Left lobe of liver (tissue), 2 donors: ENCODE measurements at places on chromosomes 6 and 20.

- no peak for DNase-seq
Observed at GRCh38 chr6:75275067-75275466, 9.5 kb downstream of the TMEM30A start.

DNA sequence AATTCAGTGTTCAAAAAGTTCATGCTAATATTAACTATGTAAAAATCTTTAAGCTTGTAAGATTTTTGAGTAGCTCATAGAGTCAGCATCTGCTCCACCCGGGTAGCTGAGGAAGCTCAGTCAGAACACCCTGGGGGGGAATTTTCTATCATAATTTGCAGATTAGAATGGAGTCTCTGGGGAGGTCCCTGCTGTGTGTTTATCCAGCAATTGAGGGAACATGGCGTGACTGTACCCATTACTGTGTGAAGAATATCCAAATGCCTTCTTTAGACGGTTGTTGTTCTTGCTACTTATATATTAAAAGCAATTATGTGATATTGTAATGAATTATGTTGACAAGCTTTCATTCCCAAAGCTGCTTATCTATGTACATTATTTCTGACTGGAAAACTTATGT lies 64.8 kb downstream of the AIG1 start:
- DNase-seq: no peak

DNA sequence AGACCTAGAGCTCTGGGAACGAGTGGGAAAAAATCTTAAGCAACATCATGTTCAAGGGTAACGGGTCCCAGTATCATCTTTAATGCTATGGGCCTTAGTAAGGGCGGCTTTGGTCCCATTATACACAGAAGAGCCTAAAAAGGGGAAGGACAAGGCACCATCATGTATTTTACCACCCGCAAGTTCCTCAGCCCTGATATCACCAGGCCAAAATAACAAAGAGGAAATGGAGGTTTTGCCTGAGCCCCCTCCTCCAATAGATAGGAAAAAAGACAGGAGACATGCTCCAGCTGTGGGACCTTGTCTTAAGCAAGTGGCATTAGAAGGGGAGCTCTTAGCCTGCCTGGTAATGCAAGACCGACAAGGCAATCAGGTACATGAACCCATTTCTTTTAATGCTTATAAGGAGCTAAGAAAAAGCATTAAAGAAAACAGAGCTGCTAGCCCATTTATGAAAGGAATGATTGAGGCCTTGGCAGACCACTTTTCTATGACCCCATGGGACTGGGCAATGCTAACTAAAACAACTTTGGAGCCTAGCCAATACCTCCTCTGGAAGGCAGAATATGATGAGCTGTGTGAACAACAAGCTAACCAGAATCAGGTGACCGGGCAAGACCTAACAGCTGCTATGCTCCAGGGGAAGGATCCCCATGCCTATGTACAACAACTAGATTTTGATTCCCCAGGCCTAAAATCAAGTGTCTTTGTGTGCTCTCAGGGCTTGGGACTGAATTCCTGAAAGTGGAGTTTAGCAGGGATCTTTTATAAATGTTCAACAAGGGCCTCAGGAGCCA lies 23.2 kb downstream of the HLA-DPA1 start:
- DNase-seq: no peak

DNA sequence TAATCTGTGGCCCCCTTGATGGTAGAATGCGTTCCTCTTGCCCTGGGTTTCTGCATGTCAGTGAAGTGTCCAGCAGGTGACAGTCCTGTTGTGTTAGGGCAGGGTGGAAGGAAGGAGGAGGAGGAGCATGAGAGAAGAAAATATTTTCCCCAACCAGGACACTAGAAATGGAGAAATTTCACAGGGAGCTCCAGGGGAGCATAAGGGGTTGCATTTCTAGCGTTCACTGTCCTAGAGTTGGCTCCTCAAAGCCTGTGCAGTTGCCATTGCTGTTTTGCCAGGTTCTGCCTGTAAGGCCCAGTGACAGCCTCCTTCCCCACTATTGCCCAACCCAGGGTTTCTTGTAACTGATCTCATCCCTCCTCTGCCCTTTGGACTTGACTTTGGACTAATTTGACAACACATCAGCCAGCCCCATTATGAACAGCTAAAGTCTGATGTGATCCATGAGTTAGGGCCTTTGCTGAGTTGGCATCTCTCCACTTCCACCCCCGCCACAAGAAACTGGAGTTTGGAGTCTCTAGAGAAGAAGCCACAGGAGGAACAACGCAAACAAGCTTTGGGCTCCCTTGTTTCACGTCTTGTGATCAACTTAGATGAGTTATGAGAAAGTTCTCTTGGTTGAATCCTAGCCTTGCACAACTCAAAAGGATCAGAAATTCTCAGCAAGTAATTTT lies 14.0 kb upstream of the FAM50B start:
- peak; percentile 91 for DNase-seq

- no peak for DNase-seq
Observed at GRCh38 chr6:22036699-22037098, 260.1 kb downstream of the PRL start.

GRCh38 chr6:52115891-52116604 lies 28.6 kb upstream of the PKHD1 start:
- no peak for DNase-seq

DNA sequence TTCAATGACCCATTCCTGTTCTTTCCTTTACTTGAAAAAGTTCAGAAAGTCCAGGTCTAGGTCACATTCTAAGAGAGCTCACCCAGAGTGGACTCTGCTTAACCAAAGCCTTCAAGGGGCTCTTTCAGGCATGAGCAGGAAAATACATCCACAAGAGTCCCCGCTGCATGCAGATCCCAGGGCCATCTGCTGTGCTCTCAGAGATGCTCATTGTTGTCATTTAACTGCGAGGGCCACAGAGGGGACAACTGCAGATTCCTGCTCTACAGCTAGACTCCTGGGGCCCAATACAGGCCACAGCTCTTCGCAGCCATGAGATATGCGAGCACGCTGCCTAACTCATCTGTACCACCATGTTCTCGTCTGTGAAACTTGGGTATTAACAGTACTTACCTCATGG lies 295.6 kb upstream of the QKI start:
- DNase-seq: no peak

- peak; percentile 53 for DNase-seq
Observed at GRCh38 chr6:158536084-158536890, 23.6 kb upstream of the TMEM181 start.

DNA sequence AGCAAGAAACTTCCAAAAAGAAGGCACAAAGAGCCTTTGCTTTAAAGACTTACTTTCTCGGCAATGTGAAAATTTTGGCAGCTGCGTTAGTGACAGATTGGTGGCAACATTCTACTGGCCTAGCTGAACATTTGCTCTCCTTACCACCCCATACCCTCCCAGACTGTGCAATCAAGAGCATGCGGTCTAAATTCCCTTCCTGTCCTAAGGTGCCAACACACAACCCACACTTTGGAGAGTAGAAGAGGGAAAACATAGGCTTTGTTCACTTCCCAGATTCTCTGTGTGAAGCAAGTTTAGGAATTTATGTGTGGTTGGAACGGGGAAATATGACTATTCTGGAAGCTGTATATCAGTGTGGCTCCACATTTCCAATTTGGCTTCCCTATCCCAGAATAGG lies 29.8 kb upstream of the NEDD9 start:
- no peak for DNase-seq

- DNase-seq: no peak
Observed at GRCh38 chr20:41424546-41424945, 57.9 kb upstream of the EMILIN3 start.

DNA sequence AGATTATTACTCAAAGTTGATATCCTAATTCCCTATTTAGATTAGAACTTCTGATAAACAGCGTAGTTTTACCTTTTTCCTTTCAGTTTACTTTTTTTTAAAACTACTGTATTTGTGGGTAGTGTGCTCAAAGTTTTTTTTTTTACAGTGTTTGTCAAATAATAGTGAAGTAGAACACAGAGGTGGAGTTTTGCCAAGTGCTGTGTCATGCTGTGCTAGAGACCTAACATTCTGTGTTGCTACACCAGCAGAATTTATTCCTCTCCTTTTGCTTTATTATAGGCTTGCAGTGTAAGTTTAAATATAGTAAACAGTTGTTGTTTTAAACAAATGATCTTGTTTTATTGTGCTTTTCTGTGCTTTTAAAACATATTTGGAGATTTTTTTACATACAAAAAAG lies 125.4 kb downstream of the HIVEP1 start:
- peak; percentile 58 for DNase-seq

- no peak for DNase-seq
Observed at GRCh38 chr6:20447581-20448132, 46.0 kb downstream of the E2F3 start.

DNA sequence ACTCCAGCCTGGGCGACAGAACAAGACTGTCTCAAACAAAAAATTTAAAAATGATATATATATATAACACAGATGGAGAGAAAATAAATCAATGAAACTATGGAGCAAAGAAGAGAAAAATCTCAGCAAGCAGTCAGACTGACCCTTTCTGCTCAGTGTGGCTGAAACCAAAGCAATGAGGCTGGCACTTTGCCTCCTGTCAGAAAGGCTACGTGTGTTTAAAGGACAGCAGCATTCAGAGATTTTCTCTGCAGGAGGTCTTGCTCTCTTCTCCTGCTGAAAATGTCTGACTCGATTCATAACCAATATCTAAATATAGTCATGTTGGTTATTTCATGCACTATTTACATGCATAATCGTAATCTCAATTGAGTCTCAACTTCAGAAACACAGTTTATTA lies 527.0 kb upstream of the JARID2 start:
- no peak for DNase-seq

DNA sequence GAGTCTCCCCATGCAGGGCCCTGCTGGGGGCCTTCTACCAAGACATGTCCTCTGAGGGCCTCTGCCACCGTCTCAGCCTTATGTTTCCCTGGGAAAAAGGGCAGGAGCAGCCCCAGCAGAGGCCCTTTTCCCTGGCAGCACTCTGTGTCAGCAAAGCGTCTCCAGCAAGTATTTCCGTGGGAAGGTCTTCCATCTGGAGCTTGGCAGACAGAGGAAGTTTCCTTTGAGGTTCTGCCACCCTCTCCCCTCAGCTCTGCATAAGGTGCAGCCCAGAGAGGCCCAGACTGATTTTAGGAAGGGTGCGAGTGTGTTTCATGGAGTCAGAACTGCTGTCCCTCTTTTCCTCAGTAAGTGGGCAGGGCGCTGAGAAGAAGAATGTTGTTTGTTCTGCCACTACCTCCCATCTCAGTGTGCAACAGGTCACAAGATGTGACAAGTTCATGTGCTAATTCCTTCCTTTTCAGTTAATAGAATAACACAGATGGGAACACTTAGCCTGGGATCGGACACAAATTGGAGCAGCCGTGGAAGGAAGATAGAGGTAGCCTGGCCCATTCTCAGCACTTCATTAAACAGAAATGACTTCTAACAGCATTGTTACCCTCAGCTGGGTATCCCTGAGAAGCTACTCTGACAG lies 784.4 kb downstream of the MAFB start:
- no peak for DNase-seq

DNA sequence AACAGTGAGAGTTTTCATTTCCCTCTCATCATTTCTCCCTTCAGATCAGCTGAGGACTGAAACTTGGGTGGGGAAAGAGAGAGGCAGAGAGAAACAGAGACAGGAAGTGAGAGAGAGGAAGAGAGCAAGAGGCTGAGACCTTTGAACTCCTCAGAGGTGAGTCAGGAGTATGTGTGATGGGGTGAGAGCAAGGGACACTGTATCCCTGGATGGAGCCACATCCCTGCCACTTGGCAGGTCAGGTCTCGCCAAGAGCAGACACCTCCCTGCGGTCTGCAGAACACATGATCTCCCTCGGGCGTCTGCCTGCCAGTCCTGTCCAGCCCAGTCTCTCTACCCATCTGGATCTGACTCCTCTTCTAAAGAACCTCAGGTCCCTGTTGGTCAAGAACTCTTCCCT lies 62.7 kb upstream of the SYNDIG1 start:
- DNase-seq: no peak

DNA sequence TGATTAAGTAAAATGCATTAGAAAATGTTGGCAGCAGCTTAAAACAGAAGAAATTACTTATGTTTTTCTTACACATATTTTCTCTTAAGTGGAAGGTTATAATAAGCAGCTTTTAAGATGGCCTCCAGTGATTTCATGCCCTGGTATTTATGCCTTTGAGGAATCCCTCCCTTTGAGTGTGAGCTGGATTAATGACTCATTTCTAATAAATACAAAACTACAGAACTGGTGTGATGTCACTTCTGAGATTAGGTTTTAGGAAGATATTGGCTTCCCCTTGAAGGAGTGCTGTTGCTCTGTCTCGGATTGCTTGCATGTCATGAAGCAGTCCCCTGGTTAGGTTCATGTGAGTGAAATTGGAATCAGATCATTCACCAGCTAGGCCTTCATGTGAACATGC lies 143.2 kb upstream of the EPHA7 start:
- no peak for DNase-seq

DNA sequence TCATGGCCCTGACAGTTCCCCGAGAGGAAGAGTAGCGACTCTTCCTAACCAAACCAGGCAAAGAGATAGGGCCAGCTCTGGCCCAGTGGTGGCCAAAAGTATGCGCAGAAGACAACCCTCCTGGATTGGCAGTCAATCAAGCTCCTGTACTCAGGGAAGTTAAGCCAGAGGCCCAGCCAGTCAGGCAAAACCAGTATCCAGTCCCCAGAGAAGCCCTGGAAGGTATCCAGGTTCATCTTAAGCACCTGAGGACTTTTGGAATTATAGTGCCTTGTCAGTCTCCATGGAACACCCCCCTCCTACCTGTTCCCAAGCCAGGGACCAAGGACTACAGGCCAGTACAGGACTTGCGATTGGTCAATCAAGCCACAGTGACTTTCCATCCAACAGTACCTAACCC lies 298.3 kb downstream of the RNGTT start:
- no peak for DNase-seq

GRCh38 chr6:159897603-159898002 lies 6.8 kb downstream of the MAS1 start:
- no peak for DNase-seq

- DNase-seq: no peak
Observed at GRCh38 chr6:105873799-105874198, 212.3 kb upstream of the PRDM1 start.

DNA sequence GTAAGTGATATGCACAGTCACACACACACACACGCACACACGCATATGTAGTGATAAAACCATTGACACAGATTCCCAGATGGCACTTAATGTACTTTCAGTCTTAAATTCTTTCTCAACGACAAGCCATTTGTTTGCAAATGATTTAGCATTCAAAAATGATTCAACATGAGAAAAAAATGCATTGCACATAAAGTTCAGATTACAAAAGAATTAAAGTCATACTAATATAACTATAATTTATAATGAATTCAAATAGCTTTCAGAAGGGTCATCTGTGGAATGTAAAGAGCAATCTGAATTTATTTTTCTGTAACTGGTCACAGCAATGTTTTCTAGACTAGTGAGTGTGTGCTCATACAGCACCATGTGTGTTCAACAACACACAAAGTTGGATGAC lies 521.6 kb upstream of the ZNF337 start:
- no peak for DNase-seq

GRCh38 chr6:37202788-37203491 lies 33.0 kb downstream of the PIM1 start:
- DNase-seq: no peak

- no peak for DNase-seq
Observed at GRCh38 chr6:35718911-35719381, 17.9 kb upstream of the ARMC12 start.
